Motor neuron (in vitro differentiated cells): ENCODE measurements at places on chromosomes 2 and 18.

- ATAC-seq = no peak
Observed at GRCh38 chr18:79935499-79935898, 16.0 kb downstream of the SLC66A2 start.

- ATAC-seq = peak; percentile 72
Observed at GRCh38 chr2:28713577-28714298, 37.9 kb upstream of the PPP1CB start.

DNA sequence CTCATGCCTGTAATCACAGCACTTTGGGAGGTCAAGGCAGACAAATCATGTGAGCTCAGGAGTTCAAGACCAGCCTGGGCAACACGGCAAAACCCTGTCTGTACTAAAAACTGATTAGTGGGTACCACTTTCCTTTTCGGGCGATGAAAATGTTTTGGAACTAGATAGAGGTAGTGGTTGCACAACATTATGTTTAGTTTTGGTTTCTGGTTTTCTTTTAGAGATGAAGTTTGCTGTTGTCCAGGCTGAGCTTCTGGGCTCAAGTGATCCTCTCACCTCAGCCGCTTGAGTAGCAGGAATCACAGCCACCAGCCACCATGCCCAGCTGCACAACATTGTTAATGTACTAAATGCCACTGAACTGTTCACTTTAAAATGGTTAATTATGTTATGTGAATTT, 27.6 kb downstream of the AAK1 start:
- ATAC-seq = no peak

- peak; percentile 64 for ATAC-seq
Observed at GRCh38 chr18:23921716-23922285, 92.8 kb upstream of the TTC39C start.

- no peak for ATAC-seq
Observed at GRCh38 chr2:35785564-35785963, 570.0 kb upstream of the CRIM1 start.

GRCh38 chr2:227829337-227829736, 15.7 kb downstream of the CCL20 start:
- ATAC-seq = no peak

- ATAC-seq = peak; percentile 87
Observed at GRCh38 chr2:38037757-38038621, 38.0 kb downstream of the CYP1B1 start.

DNA sequence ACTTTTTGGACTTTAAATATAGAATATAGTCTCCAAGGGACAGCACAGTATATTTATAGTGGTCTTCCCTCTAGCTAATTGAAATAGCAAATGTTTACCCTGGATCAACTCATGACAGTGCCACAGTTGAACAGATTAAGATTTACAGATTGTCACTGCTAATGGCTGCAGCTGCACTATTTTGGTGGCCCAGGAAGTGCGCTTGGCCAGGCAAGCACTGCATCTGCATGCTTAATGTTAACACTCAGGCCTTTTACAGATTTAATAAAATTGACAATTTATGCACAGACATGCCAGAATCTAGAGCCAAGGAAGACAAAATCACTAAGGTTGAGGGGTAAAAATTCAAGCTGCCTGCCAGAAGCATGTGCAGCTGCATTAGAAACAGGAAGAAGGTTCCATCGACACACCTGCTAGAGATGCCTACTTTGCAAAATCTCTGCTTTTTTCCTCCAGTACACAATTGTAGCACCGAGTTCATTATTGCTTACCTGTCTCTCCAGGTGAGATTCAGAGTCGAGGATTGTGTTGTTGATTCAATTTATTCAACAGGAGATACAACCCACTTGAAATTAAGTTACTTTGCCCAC, 1042.3 kb upstream of the NRXN1 start:
- ATAC-seq = peak; percentile 66

DNA sequence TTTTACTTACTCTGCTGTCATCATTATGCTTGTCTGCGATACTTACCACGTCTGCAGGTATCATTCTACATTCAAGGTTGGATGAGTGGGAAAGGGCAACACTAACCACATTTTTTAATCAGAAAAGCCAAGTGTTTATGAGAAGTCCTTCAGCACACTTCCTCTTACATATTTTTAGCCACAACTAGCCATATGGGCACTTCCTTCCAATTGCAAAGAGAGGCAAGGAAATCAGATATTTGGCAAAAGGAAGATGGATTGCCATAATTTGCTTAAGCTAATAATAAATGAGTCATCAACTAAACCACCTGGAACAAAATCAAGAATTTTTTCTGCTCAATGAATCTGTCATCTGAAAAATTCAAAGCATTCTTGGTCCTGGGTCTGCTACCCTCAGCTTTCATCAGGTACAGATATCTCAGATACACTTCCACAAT, 16.7 kb upstream of the MRO start:
- ATAC-seq = no peak

DNA sequence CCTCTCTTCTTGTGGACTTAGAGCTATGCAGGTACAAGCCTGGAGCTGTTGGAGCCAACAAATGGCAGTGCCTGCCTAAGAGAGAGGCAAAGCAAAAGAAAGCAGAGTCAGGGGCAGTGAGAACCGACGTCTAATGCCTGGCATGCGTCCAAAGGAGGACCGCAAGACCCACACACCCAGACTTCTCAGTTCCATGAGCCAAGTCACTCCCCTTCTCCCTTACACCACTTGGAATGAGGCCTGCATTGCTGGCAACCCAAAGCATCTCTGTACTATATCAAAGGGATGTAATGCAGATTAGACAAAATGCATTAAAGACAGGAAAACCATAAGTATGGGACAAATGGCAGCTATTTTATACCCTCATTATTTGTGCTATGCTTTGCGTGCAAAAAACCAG, 49.9 kb upstream of the RNU4ATAC start:
- no peak for ATAC-seq

DNA sequence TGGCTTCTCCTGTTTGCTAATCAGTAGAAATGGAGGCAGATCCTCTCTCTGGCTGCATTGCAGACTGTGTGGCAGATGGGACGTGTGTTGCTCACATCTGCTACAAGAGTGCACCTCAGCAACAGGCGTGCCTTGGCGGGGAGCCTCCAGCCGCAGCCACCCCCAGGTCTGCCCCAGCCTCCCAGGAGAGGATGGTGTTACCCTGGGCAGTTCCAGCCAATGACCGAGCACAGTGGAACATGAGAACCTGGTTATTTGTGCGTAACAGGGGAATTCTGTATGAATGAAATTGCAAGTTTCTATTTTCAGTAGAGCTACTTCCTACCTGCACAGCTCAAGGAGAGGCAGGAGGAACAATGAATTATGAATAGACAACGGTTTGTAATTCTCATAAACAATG, 130.6 kb upstream of the CBLN2 start:
- ATAC-seq = no peak

DNA sequence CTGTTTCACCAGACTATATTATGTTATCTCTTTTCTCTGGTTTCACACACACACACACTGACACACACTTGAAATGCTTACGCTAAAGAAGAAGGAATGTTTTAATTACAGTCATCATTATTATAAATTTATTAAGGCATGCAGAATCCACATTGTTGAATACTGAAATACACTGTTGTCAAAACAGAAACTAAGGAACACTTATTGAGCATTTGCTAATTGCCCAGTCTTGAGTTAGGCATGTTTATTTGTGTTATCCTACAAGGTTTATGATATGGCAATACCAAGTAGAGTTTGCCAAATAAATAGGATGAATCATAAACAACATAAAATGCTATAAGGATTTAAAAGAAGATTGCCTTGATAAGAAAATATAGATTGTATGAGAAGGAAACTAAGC, 917.0 kb upstream of the PIK3C3 start:
- ATAC-seq = no peak

DNA sequence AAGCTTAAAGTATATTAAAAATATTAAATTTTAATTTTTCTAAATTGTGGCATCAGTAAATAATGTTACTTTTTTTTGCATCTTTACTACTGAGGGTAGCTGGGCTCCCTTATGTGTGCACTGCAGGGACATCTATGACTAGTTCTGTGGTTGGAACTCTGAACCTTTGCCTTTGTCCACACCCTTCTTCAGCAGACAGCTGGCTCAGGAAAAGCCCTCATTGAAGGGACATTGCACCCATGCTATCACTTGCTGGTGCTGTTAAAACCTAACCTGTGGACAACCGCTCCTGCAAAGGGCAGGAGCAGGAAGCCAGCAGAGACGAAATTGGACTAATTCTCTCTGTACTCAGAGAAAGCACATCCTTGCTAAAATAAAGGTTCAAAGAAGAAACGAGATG, 30.1 kb downstream of the MOCOS start:
- no peak for ATAC-seq

- ATAC-seq = no peak
Observed at GRCh38 chr18:79825913-79826312, 28.2 kb downstream of the KCNG2 start.

DNA sequence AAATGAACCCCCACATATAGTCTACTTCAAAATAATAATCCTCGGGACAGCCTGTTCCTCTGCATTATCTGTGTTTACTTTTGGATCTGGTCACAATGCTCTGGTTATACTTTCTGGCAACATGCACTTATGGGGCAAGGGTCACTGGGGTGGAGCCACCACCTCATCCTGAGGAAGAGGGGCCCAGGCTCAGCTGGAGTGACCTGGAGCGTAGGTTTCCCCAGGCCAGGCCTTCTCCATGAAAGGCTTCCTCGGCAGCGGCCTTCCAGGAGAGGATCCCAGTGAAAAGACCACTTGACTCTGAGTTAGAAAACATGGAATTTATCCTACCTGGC, 237.4 kb downstream of the SETBP1 start:
- no peak for ATAC-seq

DNA sequence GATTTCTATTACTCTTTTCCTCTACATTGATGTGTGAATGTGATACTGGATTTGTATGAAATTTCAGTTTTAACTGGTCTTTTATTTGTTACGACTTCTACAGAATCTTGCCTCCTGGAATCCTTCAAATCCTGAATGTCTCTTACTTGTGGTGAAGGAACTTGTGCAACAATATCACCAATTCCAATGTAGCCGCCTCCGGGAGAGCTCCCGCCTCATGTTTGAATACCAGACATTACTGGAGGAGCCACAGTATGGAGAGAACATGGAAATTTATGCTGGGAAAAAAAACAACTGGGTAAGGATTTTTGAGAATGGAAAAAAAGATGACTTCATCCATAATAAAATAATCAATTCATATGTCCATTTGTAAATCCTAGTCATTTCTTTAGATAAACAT, 134.6 kb downstream of the BABAM2 start:
- ATAC-seq = no peak

DNA sequence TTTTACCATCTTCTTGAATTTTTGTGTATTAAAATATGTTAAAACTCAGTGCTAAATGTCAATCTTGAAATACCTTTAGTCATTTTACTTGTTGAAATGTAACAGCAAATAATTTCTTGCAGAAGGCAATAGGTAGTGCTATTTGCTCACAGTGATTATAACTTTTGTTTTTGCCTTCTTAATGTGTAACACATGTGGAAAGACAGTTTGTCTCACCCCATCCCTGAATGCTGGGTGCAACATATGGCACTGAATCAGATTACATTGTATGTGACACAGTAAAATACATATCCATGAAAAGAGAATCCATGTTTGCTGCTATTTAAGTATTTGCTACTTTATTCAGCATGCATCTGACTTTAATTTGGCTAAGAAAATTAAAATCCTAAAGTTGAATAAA, 35.3 kb downstream of the FRZB start:
- peak; percentile 26 for ATAC-seq

DNA sequence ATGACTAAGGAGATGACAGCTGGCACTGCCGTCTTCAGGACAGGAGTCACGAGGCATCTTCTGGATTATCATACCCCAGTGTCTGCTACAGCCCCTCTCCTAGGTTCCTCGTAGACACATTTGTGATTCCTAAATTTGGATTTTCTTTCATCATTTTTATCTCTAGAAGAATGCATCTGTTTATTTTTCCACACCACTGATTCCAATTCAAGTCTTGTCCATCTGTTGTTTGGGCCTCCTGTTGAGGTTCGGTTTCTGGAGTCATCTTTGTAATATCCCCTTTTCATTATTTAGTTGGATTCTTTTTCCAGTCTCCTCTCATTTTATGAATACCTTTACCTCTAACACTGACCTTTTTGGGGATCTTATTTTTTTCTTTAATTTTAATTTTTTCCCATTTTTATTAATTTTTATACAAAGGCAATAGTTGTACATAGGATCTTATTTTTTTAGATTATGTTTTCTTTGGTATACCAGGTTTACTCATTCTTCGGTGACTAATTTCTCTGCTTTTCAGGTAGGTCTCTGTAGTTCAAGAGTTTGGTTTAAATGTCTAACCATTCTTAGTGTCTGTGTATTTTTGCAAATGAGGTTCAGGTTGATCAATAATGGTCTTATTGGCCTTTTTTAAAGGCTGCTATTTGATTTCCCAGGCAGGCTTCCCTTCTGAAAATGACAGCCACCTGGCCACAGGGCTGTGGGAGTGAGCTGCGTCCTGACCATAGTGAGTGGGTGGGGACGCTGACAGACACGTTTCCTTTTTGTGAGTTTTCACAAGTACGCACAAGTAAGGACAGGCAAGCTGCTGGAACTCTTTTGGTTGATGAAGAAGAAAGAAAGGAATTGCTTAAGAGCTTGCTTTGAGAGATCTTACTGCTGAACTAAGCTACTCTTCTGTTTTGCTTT, 34.5 kb downstream of the FARP2 start:
- no peak for ATAC-seq

- ATAC-seq = no peak
Observed at GRCh38 chr2:30439879-30440278, 7.2 kb upstream of the LCLAT1 start.

DNA sequence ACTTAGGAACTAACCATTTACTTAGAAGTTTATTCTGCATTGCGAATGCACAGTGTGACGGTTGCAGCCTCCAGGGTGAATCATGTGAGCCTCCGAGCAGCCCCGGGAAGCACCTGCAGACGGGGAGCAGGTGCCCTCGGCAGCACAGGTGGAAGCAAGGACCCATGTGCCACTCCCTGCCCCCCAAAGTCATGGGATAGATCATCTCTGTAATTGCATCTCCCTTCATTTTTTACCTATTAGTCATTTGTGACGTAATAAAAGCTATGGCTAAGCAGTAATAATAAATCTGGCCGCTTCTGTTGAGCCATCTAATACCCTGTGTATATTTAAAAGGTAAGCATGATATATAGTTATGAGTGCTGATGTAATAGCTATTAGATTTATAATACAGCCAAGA, 97.2 kb downstream of the PTGR3 start:
- no peak for ATAC-seq

GRCh38 chr2:10514743-10515142, 66.6 kb upstream of the ODC1 start:
- no peak for ATAC-seq

DNA sequence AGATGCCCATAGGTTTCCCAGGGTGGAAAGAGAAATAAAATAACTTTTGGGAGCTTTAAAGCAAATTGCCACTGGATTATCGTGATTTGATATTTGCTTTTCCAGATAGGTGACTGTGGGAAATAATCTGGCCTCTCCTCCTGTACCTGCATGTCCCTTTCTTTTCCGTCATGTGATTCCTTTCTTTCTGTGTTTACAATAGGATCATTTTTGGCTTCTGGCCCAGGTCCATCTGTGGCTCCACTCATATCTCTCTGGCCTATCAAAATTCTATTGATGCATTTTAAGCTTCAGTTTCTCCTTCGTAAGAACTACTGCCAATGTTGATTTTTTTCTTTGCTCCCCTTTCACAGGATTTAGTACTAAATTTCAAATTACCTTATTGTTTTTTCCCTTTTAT, 153.6 kb downstream of the CCDC85A start:
- no peak for ATAC-seq
